ENCODE measurements at places on chromosomes 4 and X. TPM values are rescaled to one million over a fixed set of nuclear protein-coding genes. Genes with fewer than 3 reads are reported as not detected.

GRCh38 chrX:37350034-37350365 lies 836 bp downstream of the PRRG1 start:
- DNase-seq = no peak

DNA sequence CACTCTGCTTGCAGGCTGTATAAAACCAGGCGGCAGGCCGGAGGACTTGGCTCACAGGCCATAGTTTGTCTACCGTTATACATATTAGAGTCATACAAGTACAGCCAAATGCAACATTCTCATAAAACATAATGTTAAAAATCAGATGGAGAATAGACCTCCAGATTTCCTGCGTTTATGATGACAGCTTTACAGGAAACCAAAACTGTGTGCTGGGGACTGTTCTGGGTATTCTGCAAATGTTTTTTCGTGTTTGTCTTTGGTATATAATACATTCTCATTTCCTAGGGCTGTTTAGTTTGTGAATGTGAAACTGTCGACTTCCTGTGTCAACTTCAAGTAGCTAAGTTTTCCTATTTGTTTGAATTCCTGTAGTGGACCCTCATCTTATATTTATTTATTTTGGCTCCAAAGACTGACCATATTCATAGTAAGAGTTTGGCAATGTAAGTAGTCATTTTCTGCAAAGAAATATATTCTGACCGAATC lies 79.5 kb upstream of the FAM9C start:
- no peak for DNase-seq

The CT45A2 gene
- not detected for total RNA-seq

The NIPAL1 gene
- total RNA-seq = 0.07 TPM

Data from left ventricle myocardium superior (tissue), 1 donor.